ENCODE measurements at places on chromosomes 7 and 10.

DNA sequence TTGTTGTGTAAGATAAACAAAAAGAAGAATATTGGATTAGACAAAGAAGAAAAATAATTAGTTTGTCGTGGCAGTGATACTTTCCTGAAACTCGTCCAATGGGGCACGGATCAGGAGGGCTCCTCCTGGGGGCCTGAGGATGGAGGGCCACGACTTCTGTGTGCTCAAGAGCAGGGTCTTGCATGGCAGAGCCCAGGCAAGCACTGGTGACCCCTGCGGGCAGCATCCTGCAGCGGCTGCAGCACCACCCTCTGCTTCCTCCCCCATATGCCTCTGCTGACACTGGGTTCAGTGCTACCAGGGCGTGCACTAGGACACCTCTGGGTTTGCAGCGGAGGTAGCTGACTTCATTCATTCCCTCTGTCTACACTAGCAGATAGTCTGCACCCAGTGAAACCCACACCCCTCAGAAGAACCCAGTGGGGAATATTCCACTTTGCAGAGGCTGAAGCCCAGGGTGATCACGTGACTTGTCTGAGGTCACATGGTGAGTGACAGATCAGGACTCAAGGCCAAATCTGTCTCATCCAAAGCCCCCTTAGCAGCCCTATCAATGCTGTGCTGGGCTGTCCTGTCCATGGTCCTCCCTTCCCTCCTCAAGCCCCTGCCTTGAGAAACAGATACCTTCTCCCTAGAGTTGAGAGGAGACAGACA, 375.5 kb downstream of the TCERG1L start:
- DNase-seq, result no peak

DNA sequence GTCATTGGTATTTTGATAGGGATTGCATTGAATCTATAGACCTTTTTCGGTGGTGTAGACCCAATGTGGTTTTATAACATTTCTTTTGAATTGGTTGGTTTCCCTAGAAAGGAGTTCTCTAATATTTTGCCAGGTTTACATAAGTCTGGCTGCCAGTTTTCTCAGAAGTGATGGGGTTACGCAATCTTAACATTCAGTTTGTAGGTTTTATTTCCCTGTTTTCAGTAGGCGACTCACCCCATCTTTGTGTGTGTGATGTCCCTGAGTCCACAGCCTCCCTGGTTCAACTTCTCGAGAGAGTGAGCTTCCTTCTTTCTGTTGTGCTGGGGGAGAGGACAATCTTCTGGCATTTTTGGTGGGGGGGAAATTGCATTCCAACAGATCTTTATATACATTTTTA, 9.6 kb upstream of the KIF5B start:
- no peak for DNase-seq

GRCh38 chr7:1140476-1141104, 19.4 kb downstream of the ZFAND2A start:
- DNase-seq, result no peak

GRCh38 chr10:73232887-73233286, 14.2 kb downstream of the DNAJC9 start:
- DNase-seq, result no peak

DNA sequence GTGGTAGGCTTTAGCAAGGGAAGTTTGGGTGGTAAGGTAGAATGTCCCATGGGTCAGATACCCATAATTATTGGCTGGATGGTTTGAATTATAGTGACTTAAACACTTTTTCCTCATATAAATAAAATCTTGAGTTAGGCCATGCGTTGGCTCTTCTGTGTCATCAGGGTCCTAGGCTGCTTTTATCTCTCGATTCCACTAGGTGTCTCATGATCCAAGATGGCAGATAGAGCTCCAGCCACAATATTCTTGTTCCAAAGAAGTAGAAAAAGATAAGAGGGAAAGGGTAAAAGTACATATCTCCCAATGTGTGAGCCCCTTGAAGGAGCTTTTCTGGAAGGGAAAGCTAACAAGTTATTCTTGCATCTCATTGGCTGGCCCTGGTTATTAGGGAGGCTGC, 144.7 kb downstream of the GRK5 start:
- DNase-seq, result no peak

GRCh38 chr10:33215635-33216034, 118.8 kb downstream of the NRP1 start:
- DNase-seq, result no peak

GRCh38 chr7:140051820-140052219, 10.9 kb downstream of the PARP12 start:
- DNase-seq, result no peak

DNA sequence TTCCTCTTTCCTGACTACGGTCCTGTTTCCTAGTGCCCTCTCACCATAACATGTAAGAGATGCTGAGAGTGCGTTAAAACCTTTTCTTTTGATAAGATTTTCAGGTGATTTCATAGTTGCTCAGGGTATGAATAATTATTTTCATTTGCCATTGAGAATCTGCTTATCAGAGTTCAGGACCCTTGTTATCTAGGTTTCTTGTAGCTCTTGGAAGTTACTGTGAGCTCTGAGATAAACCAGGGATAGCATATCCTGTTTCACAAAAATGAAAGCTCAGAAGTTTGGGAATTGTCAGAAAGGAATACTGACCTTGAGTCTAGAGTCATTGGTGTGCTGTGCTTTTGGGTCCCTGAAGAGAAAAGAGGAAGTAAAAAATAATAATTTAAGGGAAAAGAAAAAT, 76.8 kb upstream of the PRKG1 start:
- no peak for DNase-seq

DNA sequence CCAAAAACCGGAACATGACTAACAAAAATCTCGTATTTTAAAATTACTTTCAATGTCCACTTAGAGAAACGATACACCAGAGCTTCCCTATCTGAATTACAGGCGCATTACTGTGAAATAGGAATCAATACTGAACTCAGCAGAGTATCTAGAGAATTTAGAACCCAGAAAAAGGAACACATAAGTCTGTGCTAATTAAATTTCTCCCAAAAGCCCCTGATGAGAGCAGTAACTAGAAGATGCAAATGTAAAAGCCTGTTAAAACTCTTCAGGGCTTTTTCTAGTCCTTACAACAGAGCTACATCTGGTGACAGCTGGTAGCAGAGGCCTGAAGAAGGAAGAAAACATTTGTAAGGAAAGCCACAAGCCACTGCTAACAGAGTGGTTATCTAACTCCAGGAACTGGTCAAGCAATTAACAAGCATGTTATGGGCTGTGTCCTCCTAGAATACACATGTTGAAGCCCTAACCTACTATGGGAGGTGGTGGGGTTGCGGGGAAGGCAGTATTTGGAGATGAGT, 24.2 kb downstream of the ITIH5 start:
- no peak for DNase-seq

GRCh38 chr10:32889631-32890212, 68.3 kb downstream of the ITGB1 start:
- DNase-seq, result no peak

DNA sequence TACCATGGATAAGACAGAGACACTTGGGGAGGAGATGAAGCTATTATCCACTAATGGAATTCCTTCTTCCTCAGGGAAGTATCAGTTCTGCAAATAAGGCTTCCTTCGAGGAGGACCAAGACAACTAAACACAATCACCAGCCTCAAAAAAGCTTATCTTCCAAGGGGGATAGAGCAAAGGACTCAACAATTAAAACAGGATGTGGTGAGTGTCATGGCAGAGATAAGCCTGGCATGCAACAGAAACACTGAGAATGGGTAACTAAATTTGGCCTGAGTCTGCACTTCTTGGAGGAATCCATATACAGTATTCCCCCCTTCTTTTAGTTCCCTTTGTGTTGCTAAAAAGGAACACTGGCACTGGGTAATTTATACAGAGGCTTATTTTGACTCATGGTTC, 1285.2 kb downstream of the GATA3 start:
- no peak for DNase-seq

- no peak for DNase-seq
Observed at GRCh38 chr10:86363184-86363832, 3.3 kb downstream of the GRID1 start.

GRCh38 chr10:131882151-131882550, 18.7 kb upstream of the PPP2R2D start:
- no peak for DNase-seq

GRCh38 chr10:127195041-127195506, 1.3 kb downstream of the INSYN2A start:
- DNase-seq, result no peak
